Pons (tissue), 1 donor: ENCODE measurements at places on chromosomes 7 and 10.

DNA sequence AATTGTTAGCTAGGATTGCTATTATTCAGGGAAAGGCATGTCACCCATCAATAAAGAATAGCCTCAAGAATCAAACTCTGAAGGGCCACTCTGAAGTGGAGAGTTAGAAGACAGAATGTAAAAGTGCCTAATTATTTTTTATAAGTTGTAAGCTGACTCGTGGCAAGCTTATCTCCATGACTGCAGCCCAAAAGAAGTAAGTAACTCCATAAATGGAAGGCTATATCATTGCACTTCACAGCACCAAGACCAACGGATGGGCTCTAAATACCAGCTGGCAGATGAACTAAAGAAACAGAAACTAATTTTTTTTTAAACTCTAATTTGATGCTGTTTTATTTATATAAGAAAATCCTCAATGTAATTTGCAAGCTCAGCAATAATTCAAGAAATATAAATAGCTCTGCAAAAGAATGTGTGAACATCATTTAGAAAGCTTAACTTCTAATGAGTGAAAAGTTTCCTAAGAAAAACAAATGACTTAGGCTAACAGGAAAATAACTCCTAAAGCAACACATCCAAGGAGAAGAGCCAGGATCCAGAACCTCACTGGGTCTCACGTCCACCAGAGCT is 165.5 kb downstream of the SNX13 start:
- DNase-seq, result no peak

DNA sequence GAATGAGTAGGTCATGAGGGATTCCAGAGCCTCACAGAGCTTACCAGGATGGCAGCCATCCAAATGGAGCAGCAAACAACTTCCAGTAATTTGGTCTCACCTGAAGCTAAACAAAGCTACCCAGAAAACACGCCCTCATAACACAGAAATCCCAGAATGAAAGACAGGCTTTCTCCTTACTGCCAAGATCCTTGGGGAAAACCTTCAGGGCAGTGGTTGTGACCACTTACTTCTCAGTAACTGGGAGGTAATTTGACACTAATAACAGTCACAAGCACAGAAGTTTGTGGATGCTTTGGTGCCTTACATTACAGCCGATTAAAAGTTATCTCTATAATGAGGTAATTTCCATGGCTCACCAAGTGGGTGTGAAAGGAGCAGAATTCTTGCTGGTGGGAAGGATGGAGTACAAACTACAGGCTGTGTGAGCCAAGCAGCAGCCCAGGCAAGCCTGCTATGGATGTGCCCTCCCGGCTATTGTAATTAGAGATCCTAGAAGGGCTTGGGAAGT is 10.4 kb downstream of the WDR91 start:
- no peak for DNase-seq

DNA sequence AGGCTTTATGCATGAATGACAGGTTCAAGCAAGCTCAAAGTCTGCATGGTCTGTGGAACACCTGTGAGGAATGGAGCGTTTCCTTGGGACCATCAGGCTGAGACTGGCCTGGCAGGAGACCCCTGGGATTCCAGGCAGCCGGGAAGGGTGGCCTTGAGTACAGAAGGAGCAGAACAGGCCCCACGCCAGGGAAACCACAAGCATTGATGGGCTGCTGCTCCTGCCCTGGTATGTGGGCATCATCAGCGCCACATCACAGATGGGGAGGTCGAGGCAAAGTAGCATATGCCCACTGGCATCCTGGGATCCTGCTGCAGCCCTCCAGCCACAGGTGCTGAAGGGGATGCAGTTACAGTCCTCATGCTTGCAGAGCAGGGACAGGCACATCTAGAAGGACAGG is 40.9 kb downstream of the ANTXRL start:
- DNase-seq, result no peak

- DNase-seq, result no peak
These were observed 38.2 kb downstream of the PRSS2 start for GRCh38 chr7:142808802-142809583.

DNA sequence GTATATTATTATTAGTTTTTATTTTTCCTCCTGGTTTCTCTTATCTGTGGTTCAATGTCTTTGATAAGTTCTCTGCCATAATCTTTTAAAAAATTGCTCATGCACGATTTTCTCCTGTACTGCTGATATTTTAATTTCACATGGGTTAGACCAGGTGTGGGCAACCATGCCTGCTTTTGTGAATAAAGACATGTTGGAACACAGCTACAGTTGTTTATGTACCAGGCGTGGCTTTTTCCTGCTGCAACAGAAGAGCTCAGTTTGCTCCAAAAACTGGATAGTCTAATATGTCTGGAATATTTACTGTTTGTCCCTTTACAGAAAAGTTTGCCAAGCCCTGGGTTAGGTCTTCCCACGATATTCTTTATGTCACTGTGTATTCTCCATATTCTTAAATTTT is 105.2 kb downstream of the VWC2 start:
- no peak for DNase-seq
